ENCODE measurements at places on chromosomes 6 and 20.
A peak's percentile ranks its signal among the peaks of the same experiment; 100 is the strongest.

DNA sequence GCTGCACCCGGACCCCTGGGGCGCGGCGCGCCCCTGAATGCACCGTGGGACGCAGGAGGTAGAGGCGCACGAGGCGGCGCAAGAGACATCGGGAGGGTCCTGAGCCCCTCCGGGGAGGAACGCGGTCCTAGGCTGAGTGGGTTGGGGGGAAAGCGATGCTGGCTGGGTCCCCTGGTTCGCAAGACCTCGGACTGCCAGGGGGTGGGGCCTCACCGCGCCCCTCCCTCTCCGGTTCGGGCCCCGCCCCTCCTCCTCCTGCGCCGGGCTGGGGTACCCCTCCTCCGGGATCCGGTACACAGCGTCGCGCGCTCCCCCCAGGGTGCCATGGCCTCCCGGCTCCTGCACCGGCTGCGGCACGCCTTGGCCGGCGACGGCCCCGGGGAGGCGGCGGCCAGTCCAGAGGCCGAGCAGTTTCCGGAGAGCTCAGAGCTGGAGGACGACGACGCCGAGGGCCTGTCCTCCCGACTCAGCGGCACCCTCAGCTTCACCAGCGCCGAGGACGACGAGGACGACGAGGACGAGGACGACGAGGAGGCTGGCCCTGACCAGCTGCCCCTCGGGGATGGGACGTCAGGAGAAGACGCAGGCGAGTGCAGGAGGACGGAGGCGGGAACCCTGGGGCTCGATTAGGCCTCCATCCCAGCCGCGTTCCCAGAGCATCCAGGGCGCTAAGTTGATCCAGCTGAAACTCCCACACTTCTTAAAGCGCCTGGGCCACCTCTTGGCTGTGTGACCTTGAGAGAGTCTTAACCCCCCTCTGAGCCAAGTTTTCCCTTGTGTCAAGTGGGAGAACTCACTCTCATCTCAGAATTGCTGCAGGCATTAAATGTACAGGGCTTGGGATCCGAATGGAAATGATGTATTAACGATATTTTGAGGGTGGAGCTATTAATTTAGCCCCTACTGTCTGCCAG, 541 bp downstream of the SNX21 start:
- no peak for DNase-seq

DNA sequence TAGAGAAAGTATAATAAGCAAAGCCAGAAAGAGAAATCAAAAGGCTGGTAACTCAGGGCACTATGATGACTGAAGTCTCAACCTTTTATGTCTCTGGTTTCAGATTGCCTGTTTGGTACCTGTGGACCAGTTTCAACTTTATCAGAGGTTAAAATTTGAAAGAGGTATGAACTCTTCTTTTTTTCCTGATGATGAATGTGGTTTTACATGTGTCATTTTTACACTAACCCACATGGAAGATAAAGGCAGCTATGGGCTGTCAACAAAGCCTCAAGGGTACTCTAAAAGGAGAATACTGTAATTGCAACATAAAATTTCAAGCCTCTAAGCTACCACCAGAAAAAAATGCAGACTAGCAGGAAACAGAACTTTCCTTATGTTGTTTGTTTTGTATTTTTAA, 52.4 kb downstream of the RNF144B start:
- no peak for DNase-seq

DNA sequence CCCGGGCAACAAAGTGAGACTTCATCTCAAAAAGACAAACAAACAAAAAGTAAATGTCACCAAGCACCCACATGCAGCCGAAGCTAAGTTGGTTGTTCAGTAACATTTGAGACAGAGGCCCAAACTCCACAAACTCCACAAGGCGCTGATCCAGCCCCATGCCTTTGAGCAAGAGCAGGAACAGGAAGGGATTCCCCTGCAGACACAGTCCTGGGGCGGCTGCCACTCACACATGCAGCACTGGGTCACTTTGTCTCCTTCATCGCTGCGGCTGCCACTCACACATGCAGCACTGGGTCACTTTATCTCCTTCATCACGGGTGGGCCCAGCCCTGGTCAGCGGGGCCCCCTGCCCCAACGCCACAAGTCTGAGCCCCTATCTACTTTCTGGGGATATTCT, 246.9 kb upstream of the RREB1 start:
- no peak for DNase-seq

DNA sequence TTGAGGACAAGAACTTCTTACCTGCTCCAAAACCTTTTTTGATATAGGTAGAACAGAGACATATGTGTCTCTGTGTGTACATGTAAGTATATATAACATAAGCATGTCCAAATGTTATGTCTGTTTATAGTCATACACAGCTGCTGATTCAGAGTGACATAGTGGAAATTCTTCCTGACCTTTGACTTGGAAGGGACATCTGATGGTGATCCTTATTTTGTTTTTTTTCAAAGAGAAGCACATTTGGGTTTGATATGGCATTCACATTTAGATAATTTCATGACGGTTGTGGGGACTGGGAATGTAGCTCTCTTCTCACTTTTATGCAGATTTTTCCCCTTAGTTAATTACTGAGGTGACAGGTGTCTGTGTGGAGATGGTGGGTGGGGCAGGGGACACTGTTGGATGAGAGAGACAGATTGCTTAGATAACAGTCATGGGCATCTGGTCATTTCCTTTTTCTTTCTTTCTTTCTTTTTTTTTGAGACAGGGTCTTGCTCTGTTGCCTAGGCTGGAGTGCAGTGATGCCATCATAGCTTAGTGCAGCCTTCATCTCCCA, 39.0 kb downstream of the FARS2 start:
- no peak for DNase-seq

DNA sequence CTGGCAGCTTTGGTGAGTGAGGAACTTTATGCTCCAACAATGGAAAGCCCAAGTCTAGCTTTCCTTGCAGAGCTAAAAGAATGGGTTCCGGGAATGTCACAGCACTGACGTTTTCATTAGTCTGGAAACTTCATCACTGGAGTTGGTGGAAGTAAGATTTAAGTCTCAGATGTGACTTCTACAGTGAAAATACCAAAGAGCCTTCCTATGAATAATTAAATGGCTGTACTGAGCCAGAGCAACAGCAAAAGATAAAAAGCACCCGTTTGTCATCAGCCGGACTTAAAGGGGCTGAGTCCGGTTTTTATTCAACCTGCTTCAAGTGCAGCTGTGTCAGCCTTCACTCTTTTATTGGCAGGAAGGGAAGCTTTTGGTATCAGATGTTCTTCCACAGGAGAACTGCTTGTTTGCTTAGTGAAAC, 46.5 kb upstream of the SHLD1 start:
- no peak for DNase-seq

DNA sequence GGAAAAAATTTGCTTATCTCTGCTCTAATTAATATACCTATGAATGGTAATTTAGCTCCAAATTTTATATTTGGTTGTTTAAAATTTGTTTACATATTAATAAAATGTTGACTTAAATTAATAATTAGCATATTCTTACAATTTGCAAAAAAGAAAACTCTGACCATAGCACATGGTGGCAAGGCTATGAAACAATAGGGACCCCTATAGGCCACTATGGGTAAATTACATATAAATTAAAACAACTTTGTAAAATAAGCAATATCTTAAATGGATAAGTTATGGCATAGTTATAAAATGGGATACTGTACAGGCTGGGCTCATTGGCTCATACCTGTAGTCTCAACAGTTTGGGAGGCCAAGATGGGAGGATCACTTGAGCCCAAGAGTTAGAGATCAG, 76.0 kb downstream of the MKKS start:
- DNase-seq, result no peak

GRCh38 chr6:8743170-8743745, 307.9 kb upstream of the SLC35B3 start:
- no peak for DNase-seq

DNA sequence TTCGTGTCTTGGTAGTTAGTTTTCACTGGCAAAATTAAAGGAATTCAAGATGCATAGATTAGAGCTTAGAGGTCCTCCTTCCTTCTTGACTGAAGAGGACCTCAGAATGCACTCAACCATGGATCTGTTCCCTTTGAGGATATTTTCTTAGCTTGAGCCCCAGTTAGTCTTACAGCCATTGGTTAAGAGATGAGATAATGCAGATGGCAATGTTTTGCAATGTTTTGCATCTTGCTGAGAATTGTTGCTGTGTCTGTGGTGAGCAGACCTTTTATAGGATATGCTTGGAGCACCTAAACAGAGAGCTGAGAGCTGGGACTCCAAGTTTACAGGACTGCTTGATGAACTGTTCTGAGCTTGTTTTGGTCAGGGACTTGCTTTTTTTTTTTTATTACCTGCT, 107.5 kb downstream of the TMEM170B start:
- peak; percentile 33 for DNase-seq

- DNase-seq, result no peak
Observed at GRCh38 chr6:93416571-93417420, 2.6 kb downstream of the EPHA7 start.

DNA sequence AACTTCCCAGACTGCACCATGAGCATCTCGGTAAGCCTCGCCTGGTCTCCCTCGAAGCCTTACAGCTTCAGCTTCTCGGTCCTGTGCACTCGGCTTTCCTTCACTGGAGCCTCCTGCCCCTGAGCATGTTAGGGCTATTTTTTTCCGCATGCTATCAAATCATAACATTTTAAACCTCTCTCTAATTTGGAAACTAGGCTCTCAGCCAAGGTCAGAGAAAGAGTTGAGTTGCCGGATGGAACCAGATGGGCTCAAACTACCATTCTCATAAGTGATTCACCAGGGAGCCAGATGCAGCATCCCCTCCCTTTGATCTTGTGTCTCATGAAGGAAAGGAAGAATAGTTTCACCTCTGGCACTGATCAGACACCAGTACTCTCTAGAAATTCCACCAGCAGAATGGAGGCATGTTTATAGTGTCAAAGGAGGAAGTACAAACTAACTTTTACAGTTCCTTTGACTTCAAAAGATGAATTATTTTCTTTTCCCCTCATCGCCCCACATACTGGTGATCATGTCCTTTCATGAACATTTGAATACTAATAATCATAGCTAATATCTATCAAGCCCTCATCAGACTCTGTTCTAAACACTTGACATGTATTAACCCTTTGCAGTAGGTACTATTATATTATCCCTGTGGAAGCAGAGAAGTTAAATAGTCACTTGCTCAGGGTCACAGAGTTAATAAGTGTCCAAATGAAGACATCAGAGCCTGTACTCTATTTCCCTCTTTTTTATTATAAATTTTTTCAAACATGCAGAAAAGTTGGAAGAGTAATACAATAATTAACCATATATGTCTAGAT, 46.7 kb downstream of the MAP1LC3A start:
- peak; percentile 20 for DNase-seq

GRCh38 chr6:11902527-11902926, 109.6 kb upstream of the HIVEP1 start:
- no peak for DNase-seq

- DNase-seq, result no peak
Observed at GRCh38 chr6:154500769-154501577, 9.5 kb downstream of the CNKSR3 start.

GRCh38 chr6:100001915-100002388, 7.9 kb upstream of the MCHR2 start:
- DNase-seq, result no peak

- no peak for DNase-seq
Observed at GRCh38 chr6:155939253-155939652, 483.6 kb upstream of the NOX3 start.

GRCh38 chr6:109036574-109037294, 57.9 kb downstream of the SESN1 start:
- DNase-seq, result no peak

GRCh38 chr6:124330197-124330596, 526.5 kb downstream of the NKAIN2 start:
- DNase-seq, result no peak

GRCh38 chr20:63594043-63594561, 20.1 kb upstream of the HELZ2 start:
- peak; percentile 31 for DNase-seq

GRCh38 chr6:27157459-27158315, 89.8 kb upstream of the PRSS16 start:
- DNase-seq, result no peak

DNA sequence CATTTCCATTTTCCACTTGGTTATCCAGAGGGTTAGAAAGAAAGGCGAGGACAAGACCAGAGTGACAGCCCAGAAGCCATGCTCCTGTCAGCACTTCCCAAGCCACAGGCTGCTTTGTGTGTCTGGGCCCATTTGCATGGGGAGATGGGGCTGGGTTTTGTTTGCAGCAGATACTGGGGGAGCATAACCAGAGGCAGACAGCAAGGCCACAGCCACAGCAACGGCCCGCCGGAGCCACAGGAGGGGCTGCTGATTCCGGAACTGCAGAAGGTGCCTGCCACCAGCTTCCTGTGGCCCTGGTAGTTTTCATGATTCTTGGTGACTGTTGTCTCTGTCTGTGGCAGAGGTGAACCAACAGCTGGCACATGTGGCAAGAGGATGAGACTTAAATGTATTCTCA, 106.6 kb downstream of the DLL1 start:
- no peak for DNase-seq

GRCh38 chr6:46270336-46270735, 99.6 kb upstream of the ENPP5 start:
- no peak for DNase-seq

- DNase-seq, result no peak
Observed at GRCh38 chr20:40584130-40584809, 104.8 kb downstream of the MAFB start.

DNA sequence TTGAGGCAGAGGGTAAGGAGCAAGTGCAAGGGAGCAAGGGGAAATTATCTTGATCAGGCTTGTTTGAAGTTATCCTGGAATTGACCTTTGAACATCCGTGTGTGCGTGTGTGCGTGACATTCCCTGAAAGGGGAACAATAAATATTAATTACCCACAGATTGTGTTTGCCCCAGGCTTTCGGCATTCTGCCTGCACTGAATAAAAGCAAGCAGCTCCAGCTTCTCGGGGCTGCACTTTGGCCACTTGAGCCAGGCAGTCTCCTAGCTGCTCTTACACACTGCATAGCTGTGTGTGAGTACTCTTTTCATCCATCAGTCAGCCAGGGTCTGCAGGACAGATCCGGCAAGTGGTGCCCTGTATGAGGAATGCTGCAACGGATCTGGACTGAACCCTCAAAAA, 107.7 kb upstream of the BTN3A2 start:
- DNase-seq, result no peak

- no peak for DNase-seq
Observed at GRCh38 chr6:135014353-135014832, 40.2 kb downstream of the HBS1L start.

DNA sequence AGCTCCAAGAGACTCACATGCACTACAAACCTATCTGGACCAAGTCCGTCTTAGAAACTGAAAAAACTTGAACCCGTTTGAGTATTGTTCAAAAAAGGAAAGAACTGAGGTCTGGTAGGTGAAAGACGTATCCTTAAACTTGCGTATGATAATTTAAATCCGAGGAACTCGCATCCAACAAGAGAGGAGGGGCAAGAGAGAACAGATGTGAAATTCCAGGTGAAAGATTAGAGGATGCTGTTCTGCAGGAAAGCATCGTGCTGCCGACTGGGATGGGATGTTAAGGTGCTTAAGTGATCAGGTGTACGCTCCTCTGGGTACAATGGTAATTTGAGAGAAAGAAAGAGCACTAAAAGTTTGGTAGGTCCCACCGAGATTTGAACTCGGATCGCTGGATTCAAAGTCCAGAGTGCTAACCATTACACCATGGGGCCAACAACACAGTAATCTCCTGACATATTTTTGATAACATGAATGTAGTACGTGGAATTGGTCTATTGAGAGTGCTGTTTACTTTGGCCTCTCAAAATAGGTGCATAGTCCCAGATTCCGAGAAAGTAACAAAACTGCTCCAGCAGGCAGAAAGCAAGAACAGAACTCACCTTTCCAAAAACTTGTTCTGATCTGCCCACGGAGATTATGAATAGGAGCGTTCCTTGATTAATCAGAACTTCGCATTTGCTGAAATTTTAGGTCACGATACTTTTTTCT, 53.5 kb upstream of the BTN3A2 start:
- DNase-seq, result no peak
